Stimulated activated naive CD8-positive, alpha-beta T cell treated with anti-CD3 and anti-CD28 coated beads, Interleukin-15, Interleukin-2, amounts not matched to agents 100 U/mL and 50 U/mL, for 24 hours (primary cell): ENCODE measurements at places on chromosomes 3 and 15.

DNA sequence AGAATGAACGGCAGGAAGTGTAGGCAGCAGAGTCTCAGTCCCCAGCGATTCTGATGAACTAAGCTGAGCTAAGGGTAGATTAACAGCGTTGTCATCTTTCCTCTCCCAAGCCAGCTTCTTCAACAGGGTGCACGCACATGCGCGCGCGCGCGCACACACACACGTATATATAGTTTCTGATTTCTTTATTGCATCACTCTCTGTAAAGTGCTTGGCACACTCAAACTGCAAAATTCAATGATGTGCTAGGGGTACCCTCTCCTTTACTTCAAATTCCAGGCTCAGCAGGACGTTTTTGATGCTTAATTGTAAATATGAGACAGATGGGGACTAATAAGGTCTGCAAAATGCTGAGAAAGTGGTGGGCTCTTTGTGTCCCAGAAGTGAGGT lies 26.1 kb upstream of the VPS8 start:
- DNase-seq = no peak

- DNase-seq = no peak
These were observed 20.9 kb downstream of the KBTBD8 start for GRCh38 chr3:67018789-67019526.

DNA sequence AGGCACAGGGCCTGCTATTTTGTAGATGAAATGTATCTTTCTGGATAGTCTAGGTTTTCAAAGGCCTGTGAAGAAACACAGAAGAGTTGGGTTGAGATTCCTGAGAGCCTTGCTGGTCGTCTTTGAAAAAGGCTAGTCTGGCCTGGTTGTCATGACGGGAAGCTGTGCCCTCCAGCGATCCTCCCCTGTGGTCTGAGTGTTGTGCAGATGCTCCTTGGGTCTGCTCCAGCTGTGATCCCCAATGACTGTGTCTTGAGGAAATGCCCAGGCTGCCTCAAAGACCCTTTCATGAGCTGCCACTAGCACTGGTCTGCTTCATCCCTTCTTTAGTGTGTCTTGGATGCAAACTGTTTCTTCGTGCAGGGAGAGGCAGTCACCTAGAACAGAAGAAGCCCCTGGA lies 111.0 kb upstream of the SYNPR start:
- DNase-seq = no peak

GRCh38 chr3:195821403-195822130 lies 9.8 kb upstream of the MUC4 start:
- DNase-seq = no peak

DNA sequence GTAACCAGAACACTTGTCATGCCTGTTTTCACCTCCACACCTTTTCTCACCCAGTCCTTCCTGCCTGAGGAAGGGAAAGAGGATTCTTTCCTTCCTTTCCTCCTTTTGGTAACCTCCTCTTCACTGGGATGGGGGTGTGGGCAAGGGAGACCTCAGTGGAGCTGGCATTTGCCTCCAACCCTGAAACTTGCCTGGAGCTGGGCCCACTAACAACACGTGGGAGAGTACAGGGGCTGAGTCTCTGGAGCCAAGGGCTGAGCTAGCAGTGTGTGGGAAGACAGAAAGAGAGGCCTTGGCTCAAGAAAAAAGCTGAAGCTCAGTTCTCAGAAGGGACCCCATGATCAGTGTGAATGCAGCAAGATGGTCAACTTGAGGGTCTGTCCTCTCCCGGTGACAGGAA lies 86.6 kb upstream of the SLC6A11 start:
- DNase-seq = no peak

DNA sequence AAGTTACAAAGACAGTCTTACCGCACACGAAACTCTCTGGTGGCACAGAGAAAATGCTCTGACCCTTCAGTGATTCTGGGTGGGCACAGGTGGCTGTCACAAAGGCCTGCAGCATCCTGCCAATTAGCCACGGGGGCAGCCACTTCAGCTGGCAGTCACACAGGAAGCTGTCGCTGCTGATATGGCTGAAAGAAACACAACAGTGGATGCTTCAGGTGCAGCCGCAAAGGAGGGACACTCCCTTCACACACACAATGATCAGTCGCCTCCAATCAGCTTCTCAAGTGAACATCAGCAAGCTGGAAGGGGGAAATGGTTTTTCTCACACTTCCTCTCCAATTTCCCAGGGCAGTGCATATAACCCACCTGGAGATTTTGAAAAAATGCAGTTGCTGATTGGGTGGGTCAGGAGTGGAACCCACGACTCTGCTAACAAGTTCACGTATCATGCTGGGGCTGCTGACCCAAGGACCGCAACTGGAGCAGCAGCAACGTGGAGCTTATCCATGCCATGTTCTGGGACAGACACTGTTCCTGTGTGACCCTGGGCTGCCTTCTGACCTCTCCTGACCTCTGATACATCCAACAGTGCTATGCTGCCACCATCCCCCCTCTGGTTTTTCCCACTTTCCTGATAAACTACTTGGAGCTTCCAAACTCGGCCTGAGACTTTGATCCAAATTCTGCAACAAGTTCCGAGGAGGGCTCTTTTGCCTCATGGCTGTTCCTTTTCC lies 106.6 kb downstream of the LRIG1 start:
- peak; percentile 24 for DNase-seq

- DNase-seq = no peak
These were observed 221.2 kb downstream of the SNRPN start for GRCh38 chr15:25175789-25176615.

DNA sequence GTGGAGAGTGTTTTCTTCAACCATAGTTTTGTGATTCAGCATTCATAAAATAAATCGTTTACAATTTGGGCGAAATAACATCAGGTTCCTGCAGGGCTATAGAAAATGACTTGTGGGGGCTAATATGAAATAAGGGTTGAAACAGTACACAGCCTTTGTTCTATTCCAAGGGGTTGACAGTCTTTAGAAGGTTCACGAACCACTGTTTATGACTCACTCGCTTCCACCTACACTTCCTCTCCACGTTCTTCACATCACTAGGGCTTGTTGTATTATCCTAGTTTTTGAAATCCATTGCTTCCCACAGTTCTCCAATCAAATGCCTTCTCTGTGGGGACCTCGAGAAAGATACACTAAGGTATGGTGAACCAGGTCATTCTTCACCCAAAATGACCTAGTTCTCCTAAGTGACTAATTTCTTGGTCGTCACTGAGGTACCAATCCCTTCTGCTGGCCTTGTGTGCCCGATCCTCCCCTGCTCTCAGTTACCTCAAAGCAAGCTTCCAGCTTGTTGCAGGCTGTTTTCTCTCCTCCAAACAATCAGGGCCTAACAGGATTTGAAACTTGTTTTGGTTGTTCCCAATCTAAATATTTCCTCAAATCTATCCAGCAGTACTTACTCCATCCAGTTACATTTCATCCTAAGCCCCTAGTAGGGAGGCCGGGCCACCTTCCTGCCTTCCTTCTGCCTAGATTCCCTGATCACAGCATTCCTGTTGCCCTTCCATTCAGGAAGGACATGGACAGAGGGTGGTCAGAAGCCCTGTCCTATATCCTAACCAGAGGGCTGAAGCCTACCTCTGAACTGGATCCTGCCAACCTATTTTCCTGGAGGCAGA lies 23.1 kb upstream of the TBL1XR1 start:
- no peak for DNase-seq

GRCh38 chr3:57025237-57025636 lies 35.2 kb upstream of the SPATA12 start:
- no peak for DNase-seq

DNA sequence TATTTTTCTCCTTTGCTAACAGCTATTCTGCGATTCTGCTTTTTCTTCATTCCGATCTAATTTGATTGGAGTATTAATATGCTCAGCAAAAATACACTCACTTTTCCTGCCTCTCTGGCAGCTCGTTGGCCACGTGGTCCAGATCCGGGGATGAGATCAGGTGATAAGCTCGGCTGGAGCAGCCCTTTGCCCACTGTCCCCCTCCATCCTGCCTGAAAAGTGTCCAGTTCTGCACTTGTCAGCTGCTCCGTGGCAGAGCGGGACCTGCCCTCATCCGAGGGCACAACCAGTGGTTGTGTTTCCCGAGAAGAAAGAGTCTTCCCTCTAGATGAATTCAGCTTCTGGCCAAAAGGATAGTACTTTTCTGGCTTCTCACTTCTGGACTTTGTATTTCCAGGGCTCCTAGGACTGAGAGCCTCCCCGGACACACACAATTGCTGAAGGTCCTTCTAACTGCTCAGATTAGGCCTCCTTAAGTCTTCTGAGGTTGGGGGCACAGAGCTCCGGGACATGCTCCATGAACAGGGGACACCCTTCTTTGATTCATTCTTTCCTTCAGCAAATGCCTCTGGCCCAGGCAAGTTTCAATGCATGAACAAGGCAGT lies 103.9 kb upstream of the ALDH1A3 start:
- DNase-seq = no peak

DNA sequence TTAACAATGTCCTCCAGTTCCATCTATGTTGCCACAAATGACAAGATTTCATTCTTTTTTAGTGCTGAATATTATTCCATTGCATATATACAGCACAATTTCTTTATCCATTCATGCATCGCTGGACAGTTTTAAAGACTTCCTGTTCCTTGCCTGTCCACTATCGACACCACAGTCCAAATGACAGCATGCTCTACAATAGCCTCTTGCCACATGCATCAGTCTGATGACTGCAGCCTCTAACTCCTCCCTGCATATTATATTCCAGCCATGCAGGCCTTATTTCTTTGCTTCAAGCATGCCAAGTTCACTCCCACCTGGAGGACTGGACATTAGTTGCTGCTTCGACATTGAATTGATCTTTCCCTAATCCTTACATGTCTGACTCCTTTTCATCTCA lies 306.2 kb downstream of the FOXP1 start:
- DNase-seq = no peak

DNA sequence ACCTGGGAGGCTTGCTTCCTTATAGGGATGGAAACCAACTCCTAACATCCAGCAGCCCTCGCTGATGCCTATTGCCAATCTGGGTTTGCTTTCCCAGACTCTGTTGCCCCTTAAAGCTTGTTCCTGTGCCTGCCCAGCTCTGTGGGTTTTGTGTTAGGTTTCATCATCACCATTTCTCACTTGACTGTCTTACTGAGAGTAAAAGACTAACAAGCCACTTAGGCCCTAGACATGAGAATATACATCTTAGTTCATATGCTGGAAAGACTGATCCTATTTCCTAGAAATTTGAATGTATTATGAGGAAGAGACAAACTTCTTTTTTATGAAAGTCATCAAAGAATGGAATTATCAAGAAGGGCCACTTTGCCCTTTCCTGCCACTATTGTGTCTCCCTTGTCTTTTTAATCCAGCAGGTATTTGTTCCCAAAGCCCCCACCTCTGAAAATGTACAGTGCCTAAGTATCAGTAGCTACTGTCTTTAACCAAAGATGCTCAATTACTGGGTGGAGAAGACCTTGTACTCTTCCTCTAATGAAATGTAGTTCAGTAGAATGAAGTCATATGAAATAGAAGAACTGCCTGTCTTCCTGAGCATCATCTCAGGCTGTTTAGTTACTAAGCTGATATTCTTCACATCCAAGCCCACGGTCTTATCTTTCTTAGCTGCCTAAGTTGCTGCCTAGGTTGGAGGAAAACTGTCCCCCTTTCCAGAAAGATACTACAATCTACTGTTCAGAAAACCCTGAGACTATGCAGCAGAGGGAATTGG lies 59.8 kb upstream of the ZPLD1 start:
- DNase-seq = no peak

DNA sequence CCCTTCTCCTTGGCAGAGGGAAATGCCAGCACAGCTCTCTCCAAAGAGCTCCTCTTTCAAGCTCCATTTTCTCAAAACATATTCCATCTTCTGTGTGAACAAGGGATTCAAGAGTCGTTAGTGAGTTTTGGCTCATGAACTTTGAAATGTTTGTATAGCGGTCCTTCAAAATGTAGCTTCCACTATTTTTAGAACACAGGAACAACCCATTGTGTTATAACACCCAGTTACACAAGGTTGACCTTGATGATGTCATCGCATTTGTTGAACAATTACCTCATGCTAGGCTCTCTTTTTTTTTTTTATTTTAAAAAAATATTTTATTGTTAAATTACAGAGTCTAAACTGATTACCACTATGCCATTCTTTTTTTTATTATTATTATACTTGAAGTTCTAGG lies 251.7 kb downstream of the THSD4 start:
- DNase-seq = no peak

DNA sequence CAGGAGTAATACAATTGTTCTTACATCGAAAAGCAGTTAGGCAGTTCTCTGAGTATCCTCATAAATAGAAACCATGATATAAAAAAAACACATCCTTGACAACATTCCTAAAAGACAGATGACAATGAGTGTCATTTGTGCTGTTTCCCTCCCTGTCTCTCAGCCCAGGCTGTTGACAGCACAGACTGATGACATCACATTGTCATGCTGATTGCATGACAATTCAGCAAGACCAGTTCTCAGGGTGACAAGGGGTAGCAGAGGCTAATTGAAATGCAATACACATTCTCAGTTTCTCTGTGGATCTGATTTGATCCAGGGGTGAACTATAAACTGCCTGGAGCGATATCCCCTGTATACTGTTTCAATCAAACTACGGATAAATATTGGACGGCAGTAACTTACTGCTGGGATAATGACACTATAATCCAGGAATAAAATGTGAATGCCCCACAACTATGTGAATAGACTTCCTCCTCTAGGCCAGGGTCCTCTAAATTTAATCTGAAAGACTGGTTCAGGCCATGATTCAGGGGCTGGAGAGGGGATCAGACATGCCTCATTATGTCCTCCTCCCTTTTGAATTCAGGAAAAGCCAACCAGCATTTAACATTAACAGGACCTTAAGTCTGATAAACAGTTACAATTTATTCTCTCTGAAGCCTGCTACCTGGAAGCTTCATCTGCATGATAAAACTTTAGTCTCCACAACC lies 16.7 kb upstream of the EIF1B start:
- DNase-seq = no peak

GRCh38 chr3:183650554-183650953 lies 15.1 kb downstream of the KLHL24 start:
- DNase-seq = no peak

DNA sequence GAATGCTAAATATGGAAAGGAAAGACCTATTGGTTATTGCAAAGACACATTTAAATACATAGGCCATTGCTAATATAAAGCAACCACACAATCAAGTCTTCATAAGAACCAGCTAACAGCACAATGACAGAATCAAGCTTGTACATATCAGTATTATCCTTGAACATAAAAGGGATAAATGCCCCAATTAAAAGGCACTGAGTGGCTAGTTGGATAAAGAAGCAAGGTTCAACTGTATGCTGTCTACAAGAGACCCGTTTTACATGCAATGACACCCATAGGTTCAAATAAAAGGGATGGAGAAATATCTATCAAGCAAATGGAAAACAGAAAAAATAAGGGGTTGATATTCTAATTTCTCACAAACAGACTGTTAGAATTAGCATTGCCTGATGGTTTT lies 706.1 kb downstream of the EPHA3 start:
- DNase-seq = no peak

- DNase-seq = no peak
These were observed 61.3 kb downstream of the HERC2 start for GRCh38 chr15:28260722-28261121.

DNA sequence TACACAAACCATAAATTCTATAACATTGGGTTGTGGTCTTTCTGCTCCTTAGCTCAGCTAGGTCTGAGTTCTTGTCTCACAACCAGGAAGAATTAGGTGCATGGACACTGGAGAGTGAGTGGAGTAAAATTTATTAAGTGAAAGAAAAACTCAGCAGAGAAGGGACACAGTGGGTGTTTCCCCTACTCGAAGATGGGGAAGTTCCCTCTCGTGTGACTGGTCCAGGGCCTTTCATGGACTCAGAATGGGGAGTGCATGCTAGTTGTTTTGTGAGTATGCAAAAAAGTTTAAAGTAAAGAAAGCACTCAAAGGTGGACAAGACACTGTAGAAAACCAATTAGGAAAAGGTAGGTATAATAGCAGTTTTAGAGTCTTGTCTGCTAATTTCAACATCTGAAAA lies 215.5 kb upstream of the RORA start:
- no peak for DNase-seq

GRCh38 chr3:159091936-159092335 lies 290.1 kb downstream of the MFSD1 start:
- no peak for DNase-seq
